Endodermal cell (in vitro differentiated cells): ENCODE measurements at places on chromosomes 13 and 19. TPM values are rescaled to one million over a fixed set of nuclear protein-coding genes. Genes with fewer than 3 reads are reported as not detected.
A peak's percentile ranks its signal among the peaks of the same experiment; 100 is the strongest.

- H3K36me3 ChIP-seq: peaks cover 75% of the 10 kb centered on the region
- no peak overlapping the region for H3K27ac ChIP-seq
- no peak for DNase-seq
- H3K27me3 ChIP-seq: no peaks in the 10 kb centered on the region
- H3K4me1 ChIP-seq: no peaks in the 10 kb centered on the region
Observed at GRCh38 chr13:110149036-110149435, 157.9 kb downstream of the COL4A1 start.

- H3K27me3 ChIP-seq: peaks cover 13% of the 10 kb centered on the region
- peaks cover 4% of the 10 kb centered on the region for H3K4me1 ChIP-seq
- no peaks in the 10 kb centered on the region for H3K36me3 ChIP-seq
- peak overlapping the region; percentile 100 for H3K4me3 ChIP-seq
Observed at GRCh38 chr13:25286308-25286968, 850 bp downstream of the MTMR6 start.

DNA sequence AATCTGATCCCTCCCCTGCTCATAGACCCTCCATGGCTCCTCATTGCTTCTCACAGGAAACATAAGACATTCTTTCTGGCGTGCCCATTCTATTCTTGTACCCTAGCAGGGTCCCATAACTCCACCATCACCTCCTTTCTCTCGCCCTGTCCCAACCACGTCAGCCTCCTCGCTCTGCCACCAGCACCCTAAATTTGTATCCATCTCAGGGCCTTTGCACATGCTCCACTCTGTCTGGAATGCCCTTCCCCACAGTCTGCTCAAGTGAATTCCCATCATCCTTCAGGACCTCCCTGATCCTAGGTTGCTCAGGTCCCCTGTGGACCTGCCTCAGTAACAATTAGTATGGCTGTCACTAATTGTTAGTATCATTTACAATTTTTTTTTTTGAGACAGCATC, 10.5 kb downstream of the B3GNT3 start:
- no peaks in the 10 kb centered on the region for H3K4me1 ChIP-seq
- no peaks in the 10 kb centered on the region for H3K27me3 ChIP-seq
- H3K4me3 ChIP-seq: no peak overlapping the region
- no peak overlapping the region for H3K27ac ChIP-seq
- no peaks in the 10 kb centered on the region for H3K36me3 ChIP-seq

DNA sequence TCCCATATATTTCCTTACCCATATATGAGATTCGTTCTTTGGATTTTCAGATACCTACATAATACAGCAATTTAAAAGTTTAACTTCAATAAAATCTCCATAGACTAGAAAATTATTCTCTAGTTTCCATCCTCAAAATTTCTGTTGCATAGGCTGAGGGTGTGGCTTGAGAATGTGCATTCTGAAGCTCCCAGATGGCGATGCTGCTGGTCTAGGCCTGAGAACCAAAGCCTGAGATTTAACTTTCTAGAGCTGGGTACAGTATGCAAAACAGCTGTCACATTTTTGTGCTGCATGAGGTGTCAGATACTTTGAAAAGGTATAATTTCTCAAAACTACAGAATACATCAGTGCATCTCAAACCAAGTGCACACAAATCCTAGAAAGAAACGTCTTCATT, 42.7 kb downstream of the MPHOSPH8 start:
- peaks cover 79% of the 10 kb centered on the region for H3K36me3 ChIP-seq
- H3K4me1 ChIP-seq: no peaks in the 10 kb centered on the region
- H3K4me3 ChIP-seq: no peak overlapping the region
- H3K27me3 ChIP-seq: no peaks in the 10 kb centered on the region
- no peak overlapping the region for H3K27ac ChIP-seq

DNA sequence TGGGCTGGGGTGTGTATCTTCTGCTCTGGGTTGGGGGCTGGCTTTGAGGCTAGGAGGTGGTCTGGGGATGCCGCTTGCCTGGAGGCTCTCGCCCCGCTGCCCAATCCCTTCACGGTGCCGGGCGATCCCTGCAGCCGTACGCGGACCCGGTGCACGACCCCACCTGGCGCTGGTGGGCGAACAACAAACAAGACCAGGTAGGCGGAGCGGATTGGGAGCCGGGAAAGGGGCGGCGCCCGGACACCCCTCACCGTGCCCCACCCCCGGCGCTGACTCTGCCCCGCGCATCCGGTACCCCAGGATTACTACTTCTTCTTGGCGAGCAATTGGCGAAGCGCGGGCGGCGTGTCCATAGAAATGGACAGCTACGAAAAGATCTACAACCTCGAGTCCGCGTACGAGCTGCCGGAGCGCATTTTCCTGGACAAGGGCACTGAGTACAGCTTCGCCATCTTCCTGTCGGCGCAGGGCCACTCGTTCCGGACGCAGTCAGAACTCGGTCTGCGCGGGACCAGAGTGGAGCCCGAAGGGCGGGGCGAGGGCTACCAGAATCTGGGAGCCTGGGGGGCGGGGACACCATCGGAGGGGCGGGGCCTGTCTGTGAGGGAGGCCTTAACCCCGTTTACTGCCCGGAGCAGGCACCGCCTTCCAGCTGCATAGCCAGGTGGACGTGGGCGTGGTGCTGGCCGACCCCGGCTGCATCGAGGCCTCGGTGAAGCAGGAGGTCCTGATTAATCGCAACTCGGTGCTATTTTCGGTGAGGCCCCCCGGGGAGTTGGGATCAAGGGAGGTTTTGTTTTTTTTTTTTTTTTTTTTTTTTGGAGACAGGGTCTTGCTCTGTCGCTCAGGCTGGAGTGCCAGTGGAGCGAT, 12.1 kb upstream of the PSMD8 start:
- peak; percentile 98 for DNase-seq
- peak overlapping the region; percentile 84 for H3K4me3 ChIP-seq
- no peaks in the 10 kb centered on the region for H3K4me1 ChIP-seq
- no peaks in the 10 kb centered on the region for H3K36me3 ChIP-seq
- peaks cover 39% of the 10 kb centered on the region for H3K27me3 ChIP-seq
- H3K27ac ChIP-seq: no peak overlapping the region

GRCh38 chr13:23642110-23642509, 71.9 kb downstream of the TNFRSF19 start:
- H3K27me3 ChIP-seq: no peaks in the 10 kb centered on the region
- H3K4me3 ChIP-seq: no peak overlapping the region
- H3K4me1 ChIP-seq: no peaks in the 10 kb centered on the region

DNA sequence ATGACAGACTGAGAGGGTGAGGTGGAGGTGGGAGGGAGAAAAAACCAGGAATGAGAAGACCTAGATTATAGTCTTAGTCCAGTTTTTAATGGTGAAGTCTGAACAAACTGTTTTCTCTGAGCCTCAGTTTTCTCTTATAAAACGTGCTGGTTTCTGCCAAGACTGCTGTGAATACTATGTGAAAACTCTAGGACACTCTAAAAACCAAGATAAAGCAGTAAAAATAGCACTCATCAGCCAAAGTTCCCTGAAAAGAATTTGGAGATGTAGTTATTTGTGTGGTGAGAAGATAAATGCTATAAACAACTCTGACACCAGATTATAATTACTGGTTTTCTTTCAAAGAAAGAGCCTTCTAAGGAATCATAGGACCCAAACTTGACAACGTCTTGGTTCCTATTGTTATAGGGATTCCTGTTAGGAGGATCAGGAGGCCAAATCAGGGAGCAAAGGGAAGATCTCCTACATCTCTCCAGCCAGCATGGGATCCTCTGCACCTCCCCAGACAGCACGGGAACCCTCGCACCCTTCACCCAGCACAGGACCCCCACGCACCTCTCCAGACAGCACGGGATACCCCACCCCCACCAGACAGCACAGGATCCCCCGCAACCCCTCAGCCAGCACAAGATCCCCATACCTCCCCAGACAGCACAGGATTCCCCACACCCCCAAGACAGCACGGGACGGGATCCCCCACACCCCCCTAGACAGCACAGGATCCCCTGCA, 130.2 kb downstream of the MIPEP start:
- no peak for DNase-seq
- peaks cover 3% of the 10 kb centered on the region for H3K36me3 ChIP-seq
- H3K27me3 ChIP-seq: no peaks in the 10 kb centered on the region

- H3K36me3 ChIP-seq: no peaks in the 10 kb centered on the region
- peaks cover 7% of the 10 kb centered on the region for H3K27me3 ChIP-seq
- H3K4me1 ChIP-seq: peaks cover 4% of the 10 kb centered on the region
- no peak for DNase-seq
- no peak overlapping the region for H3K27ac ChIP-seq
Observed at GRCh38 chr13:34571716-34572115, 370.4 kb upstream of the NBEA start.

GRCh38 chr13:103568314-103568713, 502.1 kb upstream of the SLC10A2 start:
- H3K4me1 ChIP-seq: no peaks in the 10 kb centered on the region
- DNase-seq: no peak
- H3K4me3 ChIP-seq: no peak overlapping the region
- H3K27me3 ChIP-seq: no peaks in the 10 kb centered on the region
- no peak overlapping the region for H3K27ac ChIP-seq

GRCh38 chr19:46115396-46116106, 8.9 kb downstream of the IGFL3 start:
- no peak overlapping the region for H3K4me3 ChIP-seq
- no peaks in the 10 kb centered on the region for H3K4me1 ChIP-seq
- H3K36me3 ChIP-seq: no peaks in the 10 kb centered on the region

GRCh38 chr13:94701313-94702180, 10.8 kb downstream of the SOX21 start:
- H3K27me3 ChIP-seq: peaks cover 94% of the 10 kb centered on the region
- peaks cover 3% of the 10 kb centered on the region for H3K4me1 ChIP-seq
- H3K4me3 ChIP-seq: no peak overlapping the region
- no peak for DNase-seq
- H3K36me3 ChIP-seq: no peaks in the 10 kb centered on the region

DNA sequence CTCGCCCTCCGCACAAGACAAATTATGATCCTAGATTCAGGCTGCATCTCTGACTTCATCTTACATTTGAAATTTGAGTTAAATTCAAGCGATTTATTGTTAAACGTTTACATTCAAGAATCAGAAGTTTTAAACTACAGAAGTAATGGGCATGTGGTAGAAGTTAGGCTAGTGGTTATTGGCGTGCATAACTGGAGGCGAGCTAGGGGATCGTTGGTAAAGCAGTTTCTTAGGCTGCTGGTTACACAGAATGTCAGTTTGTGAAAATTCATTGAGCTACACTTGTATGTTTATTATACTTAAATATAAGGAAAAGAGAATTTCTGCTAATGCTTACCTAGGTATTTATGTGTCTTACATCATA, 733 bp upstream of the CDX2 start:
- H3K27ac ChIP-seq: no peak overlapping the region
- H3K4me3 ChIP-seq: no peak overlapping the region
- H3K4me1 ChIP-seq: peaks cover 13% of the 10 kb centered on the region

DNA sequence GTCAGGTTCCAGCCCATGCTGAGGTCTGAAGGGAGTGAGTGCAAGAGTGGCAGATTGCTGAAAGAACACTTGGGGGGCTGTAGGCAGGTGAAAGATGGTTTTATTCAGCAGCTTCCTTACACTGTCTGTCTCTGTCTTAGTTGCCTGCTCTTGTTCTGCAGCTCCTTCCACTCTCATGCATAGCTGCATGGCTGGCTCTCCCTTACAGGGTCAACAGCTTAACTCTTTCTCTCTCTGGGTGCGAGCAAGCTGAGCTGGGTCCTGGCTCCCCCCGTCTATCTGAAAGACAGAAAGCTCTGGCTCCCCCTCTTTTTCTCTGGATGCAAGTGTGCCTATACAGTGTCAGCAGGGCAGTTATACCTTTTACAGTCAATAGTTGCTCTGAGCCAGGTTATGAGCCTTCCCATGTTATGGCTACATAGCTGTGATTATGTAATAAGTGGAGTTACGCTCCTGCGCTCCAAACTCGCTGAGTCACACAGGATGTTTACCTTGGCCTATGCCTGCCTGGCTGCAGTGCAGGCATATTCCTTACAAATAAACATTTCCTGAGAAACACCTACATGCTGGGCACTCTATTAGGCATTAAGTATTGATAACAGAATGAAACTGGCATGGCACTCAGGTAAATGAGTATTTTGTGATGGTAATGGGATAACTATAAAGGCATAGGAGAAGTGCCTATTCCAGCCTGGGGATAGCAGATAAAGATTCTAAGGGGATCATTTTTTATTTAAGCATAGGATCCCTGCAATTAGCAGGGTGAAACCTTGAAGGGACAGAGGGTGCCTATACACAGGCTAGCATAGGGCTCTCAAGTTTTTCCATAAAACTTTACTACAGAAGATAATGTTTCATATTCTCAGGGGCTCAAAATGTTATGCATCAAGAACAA, 826.9 kb upstream of the PCDH9 start:
- no peaks in the 10 kb centered on the region for H3K27me3 ChIP-seq
- no peak overlapping the region for H3K4me3 ChIP-seq
- H3K4me1 ChIP-seq: no peaks in the 10 kb centered on the region
- DNase-seq: no peak

GRCh38 chr19:40231544-40232424, 5.3 kb upstream of the CCNP start:
- H3K27me3 ChIP-seq: no peaks in the 10 kb centered on the region
- peak; percentile 81 for DNase-seq
- peaks cover 12% of the 10 kb centered on the region for H3K4me1 ChIP-seq
- no peak overlapping the region for H3K4me3 ChIP-seq
- peaks cover 10% of the 10 kb centered on the region for H3K36me3 ChIP-seq

- no peak overlapping the region for H3K4me3 ChIP-seq
- H3K36me3 ChIP-seq: no peaks in the 10 kb centered on the region
- no peaks in the 10 kb centered on the region for H3K27me3 ChIP-seq
- DNase-seq: no peak
- no peak overlapping the region for H3K27ac ChIP-seq
- no peaks in the 10 kb centered on the region for H3K4me1 ChIP-seq
Observed at GRCh38 chr13:37118016-37118415, 12.6 kb upstream of the CSNK1A1L start.

DNA sequence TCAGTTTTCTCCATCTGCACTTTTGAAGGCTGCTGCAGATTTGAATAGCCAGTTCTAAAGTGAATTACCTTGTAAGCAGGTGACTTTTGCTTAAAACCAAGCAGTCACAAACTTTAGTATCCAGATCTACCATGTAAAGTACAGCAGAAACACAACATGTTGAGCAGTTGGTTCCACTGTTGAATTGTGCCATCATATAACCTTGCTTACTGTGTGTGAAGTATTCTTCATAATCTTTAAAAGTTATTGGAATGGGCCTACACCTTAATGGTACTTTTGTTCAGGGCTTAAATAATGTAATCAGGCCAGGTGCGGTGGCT, 23.2 kb upstream of the MTUS2 start:
- H3K4me3 ChIP-seq: no peak overlapping the region
- no peaks in the 10 kb centered on the region for H3K4me1 ChIP-seq
- H3K36me3 ChIP-seq: no peaks in the 10 kb centered on the region
- no peak for DNase-seq
- no peak overlapping the region for H3K27ac ChIP-seq
- no peaks in the 10 kb centered on the region for H3K27me3 ChIP-seq

Gene URAD
- total RNA-seq: not detected in 2 replicates

Gene CEACAM6
- not detected in 3 replicates for total RNA-seq

Gene ZGLP1
- 1.2 to 5.2 TPM (median 4.5 TPM) in 3 replicates for total RNA-seq

Gene SPRED3
- total RNA-seq: 3.7 and 5.3 TPM in 2 replicates

Gene FBXO27
- total RNA-seq: 16.5 to 21.6 TPM (median 16.6 TPM) in 3 replicates

Gene ZNF552
- total RNA-seq: 16.7 and 18.8 TPM in 2 replicates

Gene ZNF681
- 3.2 to 4.1 TPM (median 3.5 TPM) in 3 replicates for total RNA-seq

Gene MAST1
- total RNA-seq: 18.5 to 40.3 TPM (median 24.3 TPM) in 3 replicates

Gene GAS6
- 32.0 to 50.7 TPM (median 49.6 TPM) in 3 replicates for total RNA-seq

Gene NXNL1
- total RNA-seq: not detected in 3 replicates

Gene PSG11
- total RNA-seq: not detected in 3 replicates

Gene ZNF135
- 10.0 and 12.0 TPM in 2 replicates for total RNA-seq
